Skeletal muscle cell (primary cell): ENCODE measurements at places on chromosomes 2 and 18.

GRCh38 chr2:60839126-60839813 lies 42.1 kb upstream of the REL start:
- DNase-seq, result no peak

DNA sequence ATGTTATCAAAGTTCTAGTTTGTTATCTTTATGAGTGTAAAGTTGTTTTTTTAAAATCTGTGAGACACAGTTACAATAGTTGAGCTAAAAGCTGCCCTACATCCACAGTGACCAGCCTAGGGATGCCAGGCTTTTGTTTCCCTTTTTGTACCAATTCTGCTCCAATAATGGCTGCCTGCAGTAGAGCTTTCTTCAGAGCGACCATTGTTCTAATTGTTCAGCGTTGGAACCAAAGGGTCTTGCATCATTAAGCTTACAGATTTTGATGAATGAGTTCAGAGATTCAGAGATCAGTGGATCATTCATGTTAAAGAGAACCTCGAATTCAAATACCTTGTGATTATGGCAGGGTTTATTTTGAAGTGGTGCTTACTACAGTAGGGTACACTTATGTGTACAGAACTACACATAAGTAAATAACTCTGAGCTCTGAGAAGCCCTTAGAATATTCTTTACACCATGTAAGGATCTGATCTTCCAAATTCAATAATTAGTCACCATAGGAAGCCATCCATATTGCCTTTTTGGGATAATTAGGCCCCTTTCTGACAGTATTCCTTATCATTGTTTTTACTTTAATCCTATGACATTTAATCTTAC lies 157.9 kb downstream of the MYO1B start:
- no peak for DNase-seq

DNA sequence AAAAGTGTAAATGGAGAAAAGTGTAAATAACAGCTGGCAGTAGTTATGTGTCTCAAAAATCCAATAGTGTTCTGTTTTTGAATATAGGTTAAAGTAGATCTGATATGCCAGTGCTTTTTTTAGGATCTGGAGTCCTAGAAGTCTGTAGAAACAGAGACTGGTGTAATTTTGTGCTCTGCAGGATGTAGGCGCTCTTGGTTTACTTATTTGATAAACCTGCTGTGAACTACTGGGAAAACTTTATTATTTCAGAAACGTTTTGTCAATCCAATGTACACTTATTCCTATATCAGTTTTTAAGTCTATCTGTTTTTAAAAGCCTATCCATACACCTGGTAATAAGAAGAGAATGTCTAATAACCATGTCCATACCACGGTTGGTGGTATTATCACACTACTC lies 530.8 kb upstream of the ZNF804A start:
- DNase-seq, result no peak

DNA sequence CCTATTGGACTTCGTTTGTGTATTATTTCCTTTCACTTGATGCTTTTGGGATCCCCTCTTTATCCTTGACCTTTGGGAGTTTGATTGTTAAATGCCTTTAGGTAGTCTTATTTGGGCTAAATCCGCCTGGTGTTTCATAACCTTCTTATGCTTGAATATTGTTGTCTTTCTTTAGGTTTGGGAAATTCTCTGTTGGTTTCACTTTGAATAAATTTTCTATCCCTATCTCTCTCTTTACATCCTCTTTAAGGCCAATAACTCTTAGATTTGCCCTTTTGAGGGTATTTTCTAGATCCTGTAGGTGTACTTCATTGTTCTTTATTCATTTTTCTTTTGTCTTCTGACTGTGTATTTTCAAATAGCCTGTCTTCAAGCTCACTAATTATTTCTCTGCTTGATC lies 354.7 kb downstream of the PARD3B start:
- no peak for DNase-seq

- DNase-seq, result peak; percentile 39
Observed at GRCh38 chr18:58900015-58900649, 35.5 kb downstream of the ZNF532 start.

DNA sequence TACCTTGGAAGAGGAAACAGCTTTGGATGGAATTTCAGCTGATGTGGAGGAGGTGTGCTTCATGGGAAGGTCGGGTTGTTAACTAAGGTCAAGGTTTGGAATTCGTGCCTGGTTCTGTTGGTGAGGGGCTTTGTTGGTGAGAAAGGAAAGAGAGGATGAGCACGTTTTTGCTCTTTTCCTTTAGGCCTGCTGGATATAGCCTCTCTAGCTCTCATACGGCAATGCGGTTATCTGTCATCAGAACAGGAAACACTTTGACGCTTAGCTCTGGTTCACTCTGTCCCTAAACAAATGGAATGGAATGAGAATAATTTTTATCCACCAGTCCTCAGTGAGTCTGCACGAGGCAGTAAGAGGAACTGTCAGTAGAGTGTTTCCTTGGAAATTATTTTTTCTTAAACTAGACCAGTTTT lies 169.7 kb upstream of the NOSTRIN start:
- peak; percentile 46 for DNase-seq
